ENCODE measurements at places on chromosomes 3 and 15.
A peak's percentile ranks its signal among the peaks of the same experiment; 100 is the strongest.

DNA sequence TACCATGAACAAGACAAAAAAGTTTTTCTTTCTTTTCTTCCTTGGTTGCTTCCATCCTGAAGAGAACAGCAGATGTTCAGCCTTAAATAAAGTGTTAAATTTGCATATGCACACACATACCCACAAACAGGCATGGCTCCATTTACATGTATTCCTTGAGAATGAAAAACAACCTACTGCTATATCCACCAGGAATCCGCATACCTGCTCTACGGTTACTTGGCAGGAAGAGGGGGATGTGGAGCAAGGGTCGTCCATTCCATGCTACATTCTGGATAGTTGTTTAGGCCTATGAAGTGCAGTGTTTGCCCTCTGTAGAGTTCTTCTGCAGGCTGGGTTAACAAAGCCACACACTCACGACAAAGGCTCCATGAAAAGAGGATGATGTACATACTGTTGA, 322.8 kb downstream of the KCNH8 start:
- DNase-seq, result no peak

DNA sequence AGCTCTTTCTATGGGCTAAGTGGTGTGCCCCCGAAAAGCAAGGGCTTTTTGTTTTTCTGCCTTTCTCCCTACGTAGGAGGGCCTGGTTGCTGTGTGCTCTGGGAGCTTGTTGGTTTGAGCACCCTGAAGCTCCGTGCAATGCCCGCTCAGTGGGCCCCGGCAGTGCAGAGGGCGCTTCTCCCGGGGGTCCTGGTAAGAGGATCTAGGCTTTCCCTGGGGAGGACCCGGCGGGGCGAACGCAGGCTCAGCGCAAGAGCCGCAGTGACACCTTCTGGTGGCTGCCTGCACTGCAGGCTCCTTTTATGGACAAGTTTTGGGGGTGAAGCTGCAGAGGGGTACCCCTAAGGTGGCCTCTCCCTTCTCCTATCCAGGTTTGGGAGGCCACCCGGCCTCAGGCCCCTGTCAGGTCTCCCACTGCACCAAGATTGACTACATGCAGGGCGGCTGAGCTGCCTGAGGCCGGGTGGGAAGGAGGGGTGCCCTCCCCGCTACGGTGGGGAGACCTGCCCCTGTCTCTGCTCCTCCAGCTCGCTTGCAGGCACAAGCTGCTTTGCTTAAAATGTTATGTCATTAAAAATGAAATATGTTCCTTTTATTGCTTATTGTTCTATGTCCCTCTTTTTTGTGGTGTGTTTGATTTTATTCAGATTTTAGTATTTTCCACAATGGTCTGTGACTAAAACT, 387.9 kb downstream of the GABRG3 start:
- no peak for DNase-seq

- DNase-seq, result no peak
These were observed 1.2 kb downstream of the CTXND1 start for GRCh38 chr15:80250614-80251427.

DNA sequence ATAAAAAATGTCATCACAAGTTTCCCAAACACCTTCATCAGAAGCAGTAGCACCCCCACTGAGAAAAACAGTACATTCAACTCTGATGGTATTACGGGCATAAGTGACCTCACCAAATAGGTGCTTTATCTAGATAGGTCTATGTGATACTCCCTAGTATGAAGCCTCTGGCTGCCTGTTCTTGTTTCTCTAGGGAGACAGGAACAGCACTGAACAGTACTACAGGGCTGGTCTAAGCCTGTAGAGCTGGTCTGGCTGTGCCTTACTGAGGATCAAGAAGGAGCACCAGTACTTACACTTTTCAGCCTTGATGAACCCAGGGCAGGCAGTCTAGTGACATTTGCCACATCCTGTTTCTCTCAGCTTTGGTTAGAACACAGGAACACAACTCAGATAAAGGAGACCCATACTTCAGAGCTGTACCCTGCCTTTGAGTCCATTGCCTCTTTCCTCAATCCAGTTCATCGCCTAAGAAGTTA, 35.9 kb downstream of the OXNAD1 start:
- DNase-seq, result peak; percentile 76

DNA sequence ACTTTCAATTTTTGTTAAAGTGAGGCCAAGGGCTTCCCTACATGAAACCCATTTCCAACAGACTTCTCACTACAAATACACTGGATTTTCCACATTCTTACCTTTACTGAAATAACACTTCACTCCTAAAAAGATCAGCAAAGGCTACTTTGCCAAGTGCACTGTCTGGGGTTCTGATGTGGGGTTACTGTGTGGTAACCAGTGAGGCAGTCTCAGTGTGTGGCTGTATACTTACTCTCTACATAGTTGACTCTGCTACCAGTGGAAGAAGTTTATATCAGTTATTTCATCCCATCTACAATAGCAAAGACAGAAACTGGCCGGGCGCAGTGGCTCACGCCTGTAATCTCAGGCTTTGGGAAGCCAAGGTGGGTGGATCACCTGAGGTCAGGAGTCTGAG, 5.6 kb downstream of the WDR82 start:
- peak; percentile 58 for DNase-seq

- DNase-seq, result no peak
These were observed 37.1 kb upstream of the ARNT2 start for GRCh38 chr15:80367094-80367493.

- no peak for DNase-seq
These were observed 1.9 kb downstream of the VGLL4 start for GRCh38 chr3:11641683-11642430.

GRCh38 chr3:177842743-177843734, 645.8 kb upstream of the TBL1XR1 start:
- DNase-seq, result no peak

DNA sequence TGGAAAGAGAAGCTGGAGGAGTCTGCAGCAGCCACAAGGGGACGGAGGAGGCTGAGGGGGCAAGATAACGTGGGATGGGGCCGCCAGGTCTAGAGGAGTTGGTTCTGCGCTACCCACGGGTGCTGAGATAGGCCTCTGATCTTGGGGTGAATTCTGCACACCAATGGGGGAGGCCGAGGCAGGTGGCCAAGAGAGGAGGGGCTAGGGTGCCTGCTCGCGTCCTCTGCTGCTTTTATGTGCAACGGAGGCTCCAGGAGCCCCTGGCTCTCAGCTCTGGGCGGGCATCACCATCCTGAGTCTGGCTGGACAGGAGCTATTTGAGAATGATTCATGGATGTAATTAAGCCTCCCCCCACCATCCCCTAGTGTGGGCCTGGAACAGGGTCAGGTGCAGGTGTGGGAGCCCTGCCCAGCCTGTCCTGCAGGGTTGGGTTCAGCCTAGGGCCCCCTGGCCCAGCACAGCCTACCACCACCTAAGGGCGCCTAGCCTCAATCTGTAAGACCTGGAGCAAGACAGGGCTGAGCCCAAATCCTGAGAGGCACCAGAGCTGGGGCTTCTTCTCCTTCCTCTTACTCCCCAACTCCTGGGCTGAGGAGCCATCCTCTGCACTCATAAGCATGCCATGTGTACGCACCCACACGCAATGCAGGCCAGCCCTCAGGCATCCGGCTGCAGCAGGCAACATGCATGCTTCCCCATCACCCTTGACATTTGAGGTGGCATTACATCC, 32.3 kb upstream of the SEMA3F start:
- DNase-seq, result no peak

- no peak for DNase-seq
These were observed 19.4 kb upstream of the PRR20G start for GRCh38 chr3:127307112-127307835.

DNA sequence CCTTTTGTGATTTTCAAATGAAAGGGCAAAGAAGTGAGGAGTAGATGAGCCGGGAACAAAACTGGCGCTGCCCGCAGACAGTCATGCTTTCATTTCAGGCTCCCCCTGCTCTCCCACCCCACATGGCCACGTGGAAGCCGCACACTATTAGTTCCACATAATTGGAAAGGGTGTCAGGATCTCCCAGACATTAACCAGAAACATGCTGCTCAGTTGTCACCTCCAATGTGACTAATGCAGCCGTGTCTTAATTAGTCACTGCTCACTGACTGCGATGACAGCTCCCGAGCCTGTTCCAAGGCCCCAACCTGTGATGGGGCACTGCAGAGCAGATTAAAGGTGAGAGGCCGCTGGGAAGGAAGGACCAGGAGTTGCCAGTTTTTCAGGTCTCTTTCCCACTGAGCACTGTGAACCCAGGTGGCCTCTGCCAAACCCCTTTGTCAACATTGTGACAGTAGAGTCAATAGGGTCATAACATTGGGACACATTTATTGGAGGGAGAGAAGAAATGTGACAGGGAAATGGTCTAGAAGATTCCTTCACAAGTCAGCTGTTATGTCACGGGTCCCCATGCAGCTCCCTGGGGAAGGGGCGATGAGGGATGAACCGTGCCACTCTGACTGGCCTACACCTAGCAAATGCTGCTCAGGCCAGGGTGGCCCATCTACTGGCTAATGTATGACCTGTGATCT, 38.6 kb upstream of the SFMBT1 start:
- DNase-seq, result no peak

DNA sequence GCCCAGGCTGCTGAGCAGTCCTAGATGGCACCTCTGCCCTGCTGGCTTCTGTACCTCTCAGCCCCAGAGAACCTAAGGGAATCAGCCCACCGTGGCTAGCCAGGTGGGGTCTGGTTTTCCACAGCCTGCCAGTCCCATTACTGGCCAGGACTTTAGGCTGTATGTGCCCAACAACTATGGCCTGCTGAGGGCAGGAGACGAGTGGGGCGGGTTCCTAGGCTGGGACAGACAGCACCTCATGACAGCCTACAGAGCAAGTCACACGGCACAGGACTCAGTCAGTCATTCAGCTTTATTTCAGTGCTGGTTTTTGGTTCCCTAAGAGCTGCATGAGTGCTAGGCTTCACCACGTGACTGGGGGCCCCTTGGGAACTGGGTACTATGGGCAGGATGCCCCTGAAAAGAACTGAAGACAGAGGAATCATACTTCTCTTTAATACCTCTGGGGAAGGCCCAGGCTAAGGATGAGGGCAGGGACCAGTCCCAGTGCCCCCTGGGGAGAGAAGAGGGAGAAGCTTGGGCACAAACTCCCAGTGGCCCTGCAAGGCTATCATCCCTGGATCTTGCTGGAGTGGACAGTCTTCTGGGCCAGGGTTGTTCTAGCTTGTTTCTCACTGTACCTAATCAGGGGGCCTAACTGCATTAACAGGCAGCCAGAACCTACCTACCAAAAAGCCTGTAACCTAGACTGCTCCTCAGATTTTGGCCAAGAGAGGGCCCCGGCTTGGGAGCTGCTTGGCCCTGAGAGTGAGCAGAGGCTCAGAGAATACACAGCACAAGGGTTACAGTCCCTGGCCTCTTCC, 14.8 kb downstream of the CLK3 start:
- peak; percentile 59 for DNase-seq

- DNase-seq, result no peak
These were observed 124.6 kb downstream of the AKAP13 start for GRCh38 chr15:85504749-85505676.

Data from activated effector memory CD4-positive, alpha-beta T cell treated with anti-CD3 and anti-CD28 coated beads, Interleukin-2, amount 50 U/mL, for 16 hours (primary cell).